ENCODE measurements at places on chromosomes 2 and 18.

DNA sequence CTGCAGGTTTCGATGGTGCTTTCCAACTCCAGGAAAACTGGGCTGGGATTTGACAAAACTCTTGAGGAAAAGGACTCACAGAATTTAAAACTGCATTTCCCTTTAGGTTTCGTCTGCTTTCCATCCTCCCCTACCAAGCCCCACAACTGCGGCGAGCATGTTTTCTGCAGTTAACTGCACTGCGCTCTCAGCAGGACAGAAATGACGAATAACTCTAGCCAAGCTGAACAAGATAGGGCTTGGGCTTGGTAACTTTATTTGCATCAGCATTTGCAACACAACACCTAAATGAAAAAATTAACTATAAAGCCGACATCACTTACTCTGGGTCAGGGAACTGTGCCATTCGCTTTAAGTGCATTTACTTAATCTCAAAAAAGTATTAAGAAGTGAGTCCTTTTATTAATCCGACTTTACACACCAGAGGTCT is 669 bp upstream of the PIKFYVE start:
- DNase-seq: peak; percentile 52

DNA sequence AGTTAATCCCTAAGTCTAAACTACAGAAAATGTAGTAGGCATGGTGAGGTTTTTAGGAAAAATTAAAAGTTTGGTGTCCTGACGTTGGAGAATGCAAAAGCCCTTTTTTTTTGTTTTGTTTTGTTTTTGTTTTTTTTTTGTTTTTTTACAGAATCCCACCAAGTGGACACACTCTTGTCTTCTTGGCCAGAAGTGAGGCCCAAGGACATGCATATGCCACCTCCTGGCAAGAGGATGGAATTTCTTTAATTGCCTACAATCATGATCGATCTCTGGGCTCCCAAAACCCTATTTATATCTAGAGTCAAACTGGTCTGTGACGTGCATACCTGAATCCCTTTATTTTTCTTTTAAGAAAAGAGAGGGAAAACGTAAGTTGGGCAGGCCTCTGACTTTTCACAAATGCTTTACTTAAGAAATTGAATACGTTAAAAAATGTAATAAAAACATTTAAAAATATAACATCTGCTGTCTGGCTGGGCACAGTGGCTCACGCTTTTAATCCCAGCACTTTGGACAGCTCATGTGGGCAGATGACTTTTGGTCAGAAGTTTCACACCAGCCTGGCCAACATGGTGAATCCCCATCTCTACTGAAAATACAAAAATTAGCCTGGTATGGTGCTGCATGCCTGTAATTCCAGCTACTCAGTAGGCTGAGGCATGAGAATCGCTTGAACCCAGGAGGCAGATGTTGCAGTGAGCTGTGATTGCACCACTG is 502.7 kb downstream of the CBLN2 start:
- no peak for DNase-seq

- no peak for DNase-seq
Observed at GRCh38 chr18:79501006-79501405, 105.3 kb downstream of the NFATC1 start.

DNA sequence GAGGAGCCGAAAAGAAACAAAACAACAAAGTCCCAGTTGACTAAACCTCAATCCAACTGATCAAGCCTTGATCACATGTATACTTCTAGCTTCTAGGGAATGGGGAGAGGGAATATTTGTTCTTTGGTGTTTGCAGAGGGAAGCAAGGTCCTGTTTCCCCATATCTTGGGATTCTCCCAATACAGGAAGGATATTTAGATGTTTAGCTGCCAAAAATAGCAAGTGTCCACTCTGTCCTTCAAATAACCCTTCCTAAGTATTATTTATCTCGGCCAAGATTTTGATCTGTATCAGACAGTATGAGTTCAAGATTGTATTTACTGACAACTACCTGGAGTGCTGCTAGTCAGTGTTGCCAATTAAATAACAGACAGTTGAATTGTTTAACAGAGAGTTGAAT is 55.5 kb downstream of the TBR1 start:
- DNase-seq: no peak

GRCh38 chr18:52936931-52937330 is 596.9 kb downstream of the DCC start:
- no peak for DNase-seq
